GM23338 (cell line): ENCODE measurements at places on chromosomes 7 and 10. TPM values are rescaled to one million over a fixed set of nuclear protein-coding genes. Genes with fewer than 3 reads are reported as not detected.

FAM13C gene
- total RNA-seq, result 0.94 and 1.1 TPM in 2 replicates

LRIT1 gene
- total RNA-seq, result 0.07 TPM in 1 of 2 replicates, not detected in the other

GRCh38 chr10:103350517-103351260 is at the start of gene PCGF6:
PCGF6 (minus strand) TSS chr10:103351140; CDS start chr10:103351066, 74 bp downstream.
- DNase-seq, result peak; percentile 95

DNA sequence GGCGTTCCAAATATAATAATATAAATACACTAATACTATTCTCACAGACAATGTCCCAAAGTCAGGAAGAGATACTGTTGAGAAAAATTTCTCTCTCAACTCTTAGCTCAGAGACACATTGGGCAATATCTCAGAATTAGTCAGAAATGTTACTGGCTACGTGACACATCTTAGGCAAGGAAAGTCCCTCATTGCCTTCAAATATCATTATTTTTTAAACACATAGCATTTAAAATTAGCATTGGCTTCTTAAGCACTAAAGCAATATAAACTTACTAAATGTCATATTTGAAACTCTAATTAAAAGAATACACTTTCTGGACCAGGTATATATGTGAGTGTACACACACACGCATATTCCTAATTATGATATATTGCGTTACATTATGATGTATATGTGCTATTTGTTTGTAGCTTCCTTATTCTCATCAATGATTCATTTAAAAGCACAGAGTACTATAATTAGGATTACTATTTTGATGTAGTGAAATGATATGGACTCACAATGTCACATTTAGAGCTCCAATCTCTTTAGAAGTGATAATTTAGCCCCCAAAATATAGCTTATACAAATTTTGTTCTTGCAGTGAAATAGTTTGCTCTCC is 255.8 kb downstream of the TWIST1 start:
- no peak for DNase-seq
